ENCODE measurements at places on chromosomes 7 and 10.
A peak's percentile ranks its signal among the peaks of the same experiment; 100 is the strongest.

GRCh38 chr10:103397191-103397825 is 882 bp downstream of the PDCD11 start:
- no peak for DNase-seq

DNA sequence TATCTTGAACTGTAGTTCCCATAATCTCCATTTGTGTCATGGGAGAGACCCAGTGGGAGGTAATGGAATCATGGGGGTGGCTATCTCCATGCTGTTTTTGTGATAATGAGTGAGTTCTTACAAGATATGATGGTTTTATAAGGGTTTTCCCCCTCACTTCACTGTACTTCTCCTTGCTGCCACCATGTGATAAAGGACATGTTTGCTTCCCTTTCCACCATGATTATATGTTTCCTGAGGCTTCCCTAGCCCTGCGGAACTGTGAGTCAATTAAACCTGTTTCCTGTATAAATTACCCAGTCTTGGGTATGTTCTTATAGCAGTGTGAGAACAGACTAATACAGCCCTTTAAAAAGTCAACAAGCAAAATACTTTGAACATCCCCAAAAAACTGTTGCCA is 427.7 kb downstream of the HTR7 start:
- no peak for DNase-seq

GRCh38 chr7:142516038-142516501 is 233.2 kb upstream of the PRSS1 start:
- DNase-seq, result peak; percentile 1

GRCh38 chr10:34801097-34801733 is 13.9 kb downstream of the PARD3 start:
- DNase-seq, result no peak

GRCh38 chr7:26492816-26493215 is 201.2 kb downstream of the SNX10 start:
- DNase-seq, result no peak
